ENCODE measurements at places on chromosomes 4 and X.

GRCh38 chr4:124025000-124025399, 628.4 kb downstream of the SPRY1 start:
- no peak for DNase-seq

DNA sequence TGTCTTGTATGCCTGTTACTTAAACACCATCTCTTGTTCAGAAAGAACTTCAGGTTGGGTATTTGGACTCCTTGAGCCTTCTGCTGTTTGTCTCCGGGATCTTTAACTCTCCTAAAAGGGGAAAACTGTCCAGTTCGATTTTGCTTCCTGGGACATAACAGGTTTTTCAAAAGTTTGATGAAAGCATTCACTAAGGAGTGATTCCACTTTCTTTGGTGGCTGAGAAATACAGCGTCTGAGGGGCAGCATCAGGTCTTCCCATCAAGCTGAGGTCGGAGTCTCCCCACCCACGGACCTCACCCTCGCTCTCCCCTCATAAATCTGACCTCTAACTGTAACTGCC, 1.4 kb downstream of the AFAP1 start:
- no peak for DNase-seq

DNA sequence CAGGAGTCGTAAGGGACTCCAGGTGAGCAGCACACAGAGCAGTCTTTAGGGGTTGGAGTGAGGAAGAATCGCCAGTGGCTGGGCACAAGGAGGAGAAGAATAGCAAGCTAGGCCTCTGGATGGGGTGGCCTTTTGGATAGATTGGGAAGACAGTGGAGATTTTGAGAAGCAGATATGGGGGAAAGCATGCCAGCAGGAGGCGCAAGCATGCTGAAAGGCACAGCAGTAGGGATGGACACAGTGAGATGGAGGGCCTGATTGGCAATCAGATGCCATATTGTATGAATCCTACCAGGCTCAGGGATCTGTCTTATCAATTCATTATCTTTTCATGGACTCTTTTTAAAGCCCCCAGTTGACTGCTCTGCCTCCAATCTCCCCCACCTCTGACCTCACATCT, 60.4 kb upstream of the MAGEA4 start:
- no peak for DNase-seq

- no peak for DNase-seq
These were observed 87.4 kb upstream of the CT45A1 start for GRCh38 chrX:135625995-135626394.

DNA sequence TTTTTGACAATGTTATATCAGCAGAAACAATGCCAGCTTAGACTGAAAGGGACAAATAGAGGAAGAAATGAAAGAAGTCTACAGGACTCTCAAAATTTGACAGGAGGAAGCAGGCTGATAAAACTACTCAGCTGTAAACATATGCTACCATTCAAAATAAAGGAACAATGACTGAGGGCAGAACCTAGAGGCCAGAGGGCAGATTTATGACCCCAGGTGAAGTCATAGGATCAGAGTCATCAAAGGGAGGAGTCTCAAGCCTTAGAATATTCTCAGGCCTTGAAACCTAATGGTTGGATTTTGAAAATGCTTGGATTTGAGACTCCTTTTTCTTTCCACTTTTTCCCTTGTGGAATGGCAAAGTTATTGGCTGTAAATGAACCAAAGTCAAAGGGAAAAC, 17.0 kb upstream of the SYTL5 start:
- DNase-seq = no peak

DNA sequence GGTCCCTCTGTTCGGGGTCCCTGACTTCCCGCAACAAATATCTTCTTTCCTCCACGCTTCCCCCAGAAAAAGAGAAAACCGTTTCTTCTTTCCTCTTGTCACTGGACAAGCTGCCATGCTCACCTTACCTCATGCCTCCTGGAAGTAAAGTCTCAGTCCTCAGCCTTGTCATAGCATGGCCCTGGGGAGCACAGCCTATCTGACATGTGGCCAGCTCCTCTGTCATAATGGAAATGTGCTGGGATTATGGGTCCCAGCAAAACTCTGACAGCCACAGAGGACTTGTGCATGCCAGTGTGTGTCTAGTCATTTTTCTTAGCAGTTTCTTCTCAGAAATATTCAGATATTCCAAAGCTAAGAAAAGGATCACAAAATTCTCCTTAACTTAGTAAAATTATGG, 122.4 kb downstream of the AASDH start:
- no peak for DNase-seq

DNA sequence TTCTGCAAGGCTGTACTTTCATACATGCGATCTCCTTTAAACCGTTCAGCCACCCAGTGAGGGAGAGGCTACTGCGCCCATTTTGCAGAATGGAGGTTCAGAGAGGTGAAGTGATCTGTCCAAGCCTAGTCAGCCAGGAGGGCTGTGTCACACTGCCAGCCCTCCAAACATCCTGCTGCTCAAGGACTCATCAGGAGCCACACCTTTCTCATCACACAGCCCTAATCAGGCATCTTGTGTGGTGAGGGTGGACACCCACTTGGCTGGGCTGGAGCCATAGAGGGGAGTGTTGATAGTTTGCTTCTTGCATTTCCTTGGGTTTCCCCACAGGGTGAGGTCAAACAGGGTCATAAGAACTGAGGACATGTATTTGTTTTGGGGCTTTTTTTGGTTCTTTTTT, 5.4 kb upstream of the CXCR3 start:
- DNase-seq = no peak

DNA sequence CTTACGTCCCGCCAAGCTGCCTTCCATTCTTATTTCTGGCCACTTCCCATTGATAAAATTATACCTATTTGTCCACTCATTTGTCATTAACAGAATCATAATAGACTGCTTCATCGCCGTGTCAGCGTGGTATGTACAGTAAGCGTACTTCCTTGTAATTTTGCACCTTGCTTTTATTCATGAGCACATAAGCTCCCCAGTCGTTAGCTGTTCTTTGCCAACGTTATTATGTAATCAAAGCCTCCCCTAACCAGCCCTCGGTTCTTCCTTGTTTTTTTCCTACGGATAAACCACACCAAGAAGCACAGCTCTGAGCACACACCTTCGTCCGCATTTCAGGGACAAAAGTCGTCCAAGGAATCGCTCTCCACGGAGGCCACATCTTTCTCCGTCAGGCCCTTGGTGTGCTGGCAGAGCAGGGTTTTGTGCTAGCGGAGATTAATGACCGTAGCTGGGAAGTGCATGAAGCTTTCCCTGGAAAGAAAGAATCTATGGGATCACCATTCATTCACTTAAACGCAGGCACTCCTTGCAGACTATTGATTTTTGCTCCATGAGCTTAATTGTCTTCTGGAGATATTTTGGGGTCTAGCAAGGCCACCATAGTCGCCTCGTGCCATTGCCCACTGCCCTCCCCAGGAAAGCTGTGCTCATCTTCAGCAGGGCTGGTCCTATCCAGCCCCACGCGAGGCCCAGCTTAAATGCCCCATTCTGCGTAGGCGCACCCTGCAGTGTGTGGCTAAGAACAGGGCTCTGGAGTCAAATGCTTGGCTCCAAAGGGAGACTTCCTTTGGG, 200.9 kb upstream of the PSAPL1 start:
- DNase-seq = no peak

GRCh38 chr4:1854752-1855151, 1.2 kb downstream of the LETM1 start:
- DNase-seq = no peak

DNA sequence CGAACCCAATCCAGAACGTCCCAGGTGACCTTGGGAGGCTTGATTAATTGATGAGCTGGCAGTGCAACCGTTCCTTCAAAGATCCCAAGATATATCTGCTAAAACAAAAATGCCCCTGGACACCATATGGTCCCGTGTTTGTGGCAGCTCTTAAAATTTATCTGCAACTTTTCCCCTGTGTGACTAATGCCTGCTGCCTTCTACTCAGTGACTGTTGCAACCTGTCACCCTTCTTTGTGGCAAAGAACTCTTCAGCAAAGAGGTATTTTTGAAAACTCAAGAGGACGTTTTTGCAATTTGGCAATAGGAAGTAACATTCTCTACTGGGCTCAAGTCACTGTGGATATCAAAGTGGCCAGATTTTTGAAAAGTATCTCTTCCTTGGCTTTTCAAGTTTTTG, 75.8 kb upstream of the SOD3 start:
- no peak for DNase-seq

DNA sequence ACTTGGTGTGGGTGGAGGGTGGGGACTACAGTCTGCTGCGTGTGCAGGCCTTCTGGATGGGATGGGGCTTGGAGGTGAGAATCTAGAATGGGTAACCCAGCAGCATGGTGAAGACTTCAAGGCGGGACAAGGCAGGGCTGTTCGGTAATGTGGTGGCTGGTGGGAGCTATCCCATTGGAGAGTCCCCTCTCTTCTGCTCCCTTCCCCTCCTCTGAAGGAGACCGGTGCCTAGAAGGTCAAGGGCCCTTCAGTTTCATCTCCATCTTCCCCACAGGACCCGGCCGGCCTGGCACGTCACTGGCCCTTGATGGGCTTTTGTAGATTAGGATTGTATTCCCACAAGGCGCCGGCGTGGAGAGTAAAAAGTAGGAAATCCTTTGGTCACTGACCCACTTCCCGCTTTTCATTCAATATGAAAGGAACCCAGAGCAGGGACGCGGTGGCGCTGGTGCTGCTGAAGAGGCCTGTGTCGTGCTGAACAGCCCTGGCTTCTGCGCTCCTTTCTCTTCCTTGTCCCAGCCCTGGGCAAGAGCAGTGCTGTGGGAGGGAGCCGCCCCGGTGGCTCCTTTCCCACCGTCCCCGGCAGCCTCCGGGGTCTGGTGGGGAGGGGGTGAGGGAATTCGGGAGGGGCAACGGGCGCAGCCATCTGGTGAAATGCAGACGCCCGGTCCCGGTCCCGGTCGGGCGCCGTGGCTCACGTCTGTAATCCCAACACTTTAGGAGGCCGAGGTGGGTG, 7.3 kb upstream of the HMGB3 start:
- DNase-seq = no peak

GRCh38 chr4:28759064-28759463, 1898.4 kb downstream of the STIM2 start:
- DNase-seq = no peak

DNA sequence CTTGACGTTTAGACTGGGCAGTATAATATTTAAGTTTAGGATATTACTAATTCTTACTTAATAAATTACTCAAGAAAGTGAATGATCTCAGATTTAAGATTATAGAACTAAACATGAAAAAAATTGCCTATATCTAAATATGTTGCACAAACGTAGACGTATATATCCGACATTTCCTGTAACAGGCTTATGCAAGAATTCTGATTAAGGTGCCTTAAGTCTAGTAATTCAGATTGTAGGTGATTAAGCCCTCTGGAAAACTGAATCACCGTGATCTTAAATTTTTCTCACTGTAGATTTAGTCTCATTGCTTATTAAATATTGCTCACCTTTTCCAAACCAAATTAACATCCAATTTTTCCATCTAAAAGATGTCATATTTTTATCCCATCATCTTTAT, 24.0 kb downstream of the ATXN3L start:
- DNase-seq = no peak

- DNase-seq = no peak
These were observed 17.1 kb downstream of the LDB2 start for GRCh38 chr4:16881151-16881884.

DNA sequence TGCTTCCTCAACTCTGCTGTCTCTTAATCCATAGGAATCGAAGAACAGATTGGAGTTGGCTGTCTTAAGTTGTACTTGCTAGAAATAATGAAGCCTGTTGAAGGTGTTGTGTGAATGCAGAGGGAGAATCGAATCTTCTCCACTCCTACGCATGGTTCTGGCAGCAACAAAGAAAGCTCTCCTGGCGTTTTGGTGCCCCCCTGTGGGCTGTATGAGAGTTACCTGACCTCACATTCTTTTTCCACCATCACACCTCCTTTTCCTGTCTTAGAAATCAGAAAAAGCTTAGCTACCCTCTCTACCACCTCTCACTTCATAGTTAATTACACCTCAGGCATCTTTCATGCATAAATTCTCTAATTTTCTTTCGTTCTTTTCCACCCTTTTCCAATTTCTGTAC, 16.3 kb downstream of the KLF8 start:
- no peak for DNase-seq

DNA sequence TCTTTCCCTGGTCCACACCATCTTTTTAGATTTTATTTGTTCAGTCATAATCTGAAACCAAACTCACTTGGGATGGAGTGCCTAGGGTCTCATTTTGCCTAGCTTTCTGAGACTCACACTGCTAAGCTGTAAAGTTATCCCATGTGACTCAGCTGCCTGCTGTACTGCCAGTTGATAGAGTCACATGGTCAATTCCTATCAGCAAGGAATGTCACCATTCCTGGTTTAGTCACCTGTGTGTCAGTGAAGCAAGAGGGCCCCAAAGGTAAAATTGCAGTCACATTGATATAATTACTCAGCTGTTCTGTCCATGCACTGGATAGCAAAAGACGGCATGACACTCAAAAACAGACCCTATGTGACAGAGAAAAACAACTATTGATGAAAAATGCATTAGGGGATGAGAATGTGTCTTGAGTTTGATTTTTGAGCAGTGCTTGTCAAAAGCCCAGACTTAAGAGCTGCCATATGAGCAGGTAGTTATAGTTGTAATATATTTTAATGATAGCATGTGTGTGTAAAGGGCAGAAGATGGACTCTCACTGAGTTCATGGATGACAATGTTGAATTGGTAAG, 413.2 kb downstream of the PPARGC1A start:
- DNase-seq = no peak

GRCh38 chr4:17385403-17385802, 126.5 kb downstream of the QDPR start:
- no peak for DNase-seq

DNA sequence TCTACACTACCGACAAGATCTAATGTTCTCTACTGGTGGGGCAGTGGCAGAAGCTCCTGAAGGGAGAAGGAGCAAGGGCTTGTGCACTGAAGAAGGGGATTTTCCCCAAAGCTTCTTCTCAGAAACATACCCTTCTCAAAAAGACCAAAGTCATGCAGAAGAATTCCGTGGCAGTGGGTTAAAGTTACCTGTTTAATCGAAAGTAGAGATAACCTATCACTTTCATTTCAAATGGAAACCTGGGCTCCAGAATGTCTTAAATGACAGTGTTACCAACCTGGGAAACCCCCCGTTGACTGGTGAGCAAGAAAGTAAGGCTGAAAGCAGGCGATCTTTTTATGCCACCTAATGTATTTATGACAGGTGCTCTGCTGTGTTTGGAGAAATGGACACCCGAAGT, 92.5 kb upstream of the TEX13D start:
- DNase-seq = no peak

- no peak for DNase-seq
These were observed 1707.4 kb downstream of the PCDH7 start for GRCh38 chr4:32427566-32427965.

DNA sequence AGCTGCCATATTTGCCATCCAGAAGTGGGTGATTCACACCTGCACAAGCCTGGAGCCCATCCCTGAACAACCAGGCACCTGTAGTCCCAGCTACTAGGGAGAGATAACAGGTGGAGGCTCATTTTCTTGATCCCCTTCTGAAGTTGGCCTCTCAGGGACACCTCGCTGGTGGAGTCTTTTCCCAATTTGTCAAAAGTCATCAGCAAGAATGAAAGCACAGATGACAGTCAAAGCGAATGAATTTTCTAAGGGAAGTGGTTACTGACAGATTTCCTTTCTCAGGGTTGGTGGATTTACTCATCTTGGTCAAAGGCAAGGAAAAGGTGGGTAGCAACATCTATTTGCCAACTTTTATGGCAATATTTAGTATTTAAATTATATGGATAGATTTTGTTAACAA, 36.5 kb downstream of the FGFBP1 start:
- DNase-seq = no peak
